Bone marrow (tissue), 2 donors: ENCODE measurements at places on chromosomes 4 and X.

DNA sequence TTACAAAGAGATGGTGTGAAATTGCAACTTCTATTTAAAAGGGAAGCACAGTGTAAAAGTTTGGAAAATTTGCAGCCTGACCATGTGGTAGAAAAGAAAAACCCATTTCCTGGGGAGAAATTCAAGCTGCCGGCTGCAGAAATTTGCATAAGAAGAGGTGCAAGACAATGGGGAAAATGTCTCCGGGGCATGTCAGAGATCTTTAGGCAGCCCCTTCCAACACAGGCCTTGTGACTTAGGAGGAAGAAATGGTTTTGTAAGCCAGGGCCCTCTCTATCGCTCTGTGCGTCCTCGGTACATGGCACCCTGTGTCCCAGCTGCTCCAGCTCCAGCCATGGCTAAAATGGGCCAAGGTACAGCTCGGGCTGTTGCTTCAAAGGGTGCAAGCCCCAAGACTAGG, 40.4 kb downstream of the CCDC158 start:
- DNase-seq: no peak

- no peak for DNase-seq
Observed at GRCh38 chr4:163495900-163496299, 1.4 kb downstream of the TMA16 start.

DNA sequence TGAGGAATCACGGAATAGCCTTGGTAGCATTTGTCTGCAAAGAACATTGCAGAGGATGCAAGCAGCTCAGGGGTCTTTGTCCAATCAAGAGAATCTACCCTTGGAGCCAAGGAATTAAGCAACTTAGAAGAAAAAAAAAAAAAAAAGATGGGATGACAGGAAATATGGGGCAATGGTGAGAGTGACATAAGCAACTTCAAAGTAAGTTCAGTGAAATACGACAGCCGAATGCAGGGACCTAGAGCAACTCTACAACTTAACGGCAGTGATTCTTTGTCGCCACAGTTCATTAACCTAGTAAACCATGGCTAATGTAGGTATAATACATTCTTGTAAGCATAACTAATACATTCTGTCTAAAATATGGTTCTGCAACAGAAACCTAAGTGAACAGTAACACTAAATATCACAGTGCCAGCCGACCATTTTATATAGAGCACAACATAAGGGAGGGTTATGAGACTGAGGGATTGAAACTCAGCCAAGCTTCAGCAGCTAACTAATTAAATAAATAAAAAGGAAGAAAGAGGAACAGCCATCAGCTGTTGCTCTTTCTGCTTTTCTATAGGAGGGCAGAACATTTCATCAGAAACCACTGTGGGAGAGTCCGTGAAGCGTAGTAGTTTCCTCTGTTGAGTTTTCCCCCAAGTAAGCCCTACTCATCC, 74.7 kb downstream of the PPARGC1A start:
- no peak for DNase-seq

DNA sequence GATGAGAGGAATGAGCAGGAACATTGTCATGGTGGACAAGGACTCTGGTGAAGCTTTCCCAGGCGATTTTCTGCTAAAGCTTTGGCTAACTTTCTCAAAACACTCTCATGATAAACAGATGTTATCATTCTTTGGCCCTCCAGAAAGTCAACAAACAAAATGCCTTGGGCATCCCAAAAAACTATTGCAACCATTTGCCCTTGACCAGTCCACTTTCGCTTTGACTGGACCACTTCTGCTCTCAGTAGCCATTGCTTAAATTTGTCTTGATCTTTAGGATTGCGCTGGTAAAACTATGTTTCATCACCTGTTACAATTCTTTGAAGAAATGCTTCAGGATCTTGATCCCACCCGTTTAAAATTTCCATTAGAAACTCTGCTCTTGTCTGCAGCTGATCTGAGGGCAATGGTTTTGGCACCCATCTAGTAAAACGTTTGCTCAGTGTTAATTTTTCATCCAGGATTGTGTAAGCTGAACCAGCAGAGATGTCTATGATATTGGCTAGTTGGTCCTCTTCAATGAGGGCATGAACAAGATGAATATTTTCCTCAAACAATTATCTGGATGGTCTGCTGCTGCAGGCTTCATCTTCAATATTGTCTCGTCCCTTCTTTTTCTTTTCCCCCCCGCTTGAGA, 14.8 kb downstream of the TBC1D1 start:
- no peak for DNase-seq

DNA sequence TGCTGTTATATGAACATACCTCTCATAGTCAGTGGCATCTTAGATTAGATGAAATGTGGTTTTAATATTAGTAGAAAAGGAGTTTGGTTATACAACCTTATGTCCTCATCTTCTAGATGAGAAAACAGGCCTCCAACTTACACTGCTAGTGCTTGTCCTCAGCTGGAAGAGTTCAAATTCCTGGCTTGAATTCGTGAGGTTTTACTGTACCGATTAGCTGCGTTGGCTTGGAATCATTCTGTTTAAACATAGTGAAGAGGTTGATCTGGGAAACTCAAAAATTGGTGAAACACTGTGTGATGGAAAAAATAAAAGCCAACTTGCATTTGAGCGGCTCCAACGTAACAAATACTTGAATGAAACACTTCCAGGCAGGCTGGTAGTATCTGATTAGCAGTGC, 81.0 kb downstream of the LNX1 start:
- no peak for DNase-seq

- no peak for DNase-seq
Observed at GRCh38 chr4:57763070-57763469, 652.9 kb upstream of the IGFBP7 start.
